ENCODE measurements at places on chromosomes 2 and 18.
A peak's percentile ranks its signal among the peaks of the same experiment; 100 is the strongest.

DNA sequence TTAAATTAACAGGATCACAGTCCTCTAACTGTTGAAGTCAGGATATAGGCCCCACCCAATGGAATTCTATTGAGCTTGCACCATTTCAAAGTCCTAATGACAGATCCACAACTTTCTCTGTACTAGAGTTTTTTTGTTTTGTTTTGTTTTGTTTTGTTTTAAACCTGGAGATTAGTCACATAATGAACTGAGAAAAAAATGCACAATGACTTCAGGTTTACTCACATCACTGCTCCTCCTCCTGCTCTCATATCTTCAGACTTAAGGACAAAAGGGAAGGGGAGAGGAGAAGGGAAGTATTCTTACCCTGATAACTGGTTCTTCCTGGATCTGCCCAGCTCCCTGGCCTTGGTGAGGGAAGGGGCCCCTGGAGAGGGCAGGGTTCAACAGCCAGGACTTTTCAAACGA is 208.2 kb upstream of the EPHA4 start:
- no peak for DNase-seq

- no peak for DNase-seq
Measured at GRCh38 chr2:75476761-75477160, 84.0 kb downstream of the EVA1A start.

DNA sequence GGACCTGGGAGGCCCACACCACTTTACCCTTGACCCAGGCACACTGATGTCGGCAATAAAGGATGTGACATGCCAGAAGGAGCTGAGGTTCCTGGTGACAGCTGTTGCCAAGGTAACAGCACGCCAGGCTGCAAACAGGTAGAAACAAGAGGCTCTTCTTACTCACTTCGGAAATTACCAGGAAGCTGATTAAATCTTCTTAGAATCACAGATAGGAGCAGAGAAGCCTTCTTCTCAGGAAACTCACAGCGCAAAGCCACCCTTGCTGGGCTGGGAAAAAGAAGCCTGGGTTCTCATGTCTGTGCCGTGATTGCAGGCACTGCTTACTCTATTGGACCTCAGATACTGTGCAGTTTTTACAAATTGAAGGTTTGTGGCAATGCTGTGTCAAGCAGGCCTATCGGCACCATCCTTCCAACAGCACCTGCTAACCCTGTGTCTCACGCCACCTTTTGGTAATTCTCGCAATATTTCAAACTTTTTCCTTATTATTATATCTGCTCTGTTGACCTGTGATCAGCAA is 61.0 kb upstream of the TAF1B start:
- peak; percentile 95 for DNase-seq

GRCh38 chr18:41378598-41378997 is 576.4 kb upstream of the PIK3C3 start:
- DNase-seq, result no peak

GRCh38 chr18:9055626-9056025 is 46.9 kb upstream of the NDUFV2 start:
- DNase-seq, result no peak

GRCh38 chr18:47968006-47968676 is 37.7 kb upstream of the SMAD2 start:
- DNase-seq, result no peak

DNA sequence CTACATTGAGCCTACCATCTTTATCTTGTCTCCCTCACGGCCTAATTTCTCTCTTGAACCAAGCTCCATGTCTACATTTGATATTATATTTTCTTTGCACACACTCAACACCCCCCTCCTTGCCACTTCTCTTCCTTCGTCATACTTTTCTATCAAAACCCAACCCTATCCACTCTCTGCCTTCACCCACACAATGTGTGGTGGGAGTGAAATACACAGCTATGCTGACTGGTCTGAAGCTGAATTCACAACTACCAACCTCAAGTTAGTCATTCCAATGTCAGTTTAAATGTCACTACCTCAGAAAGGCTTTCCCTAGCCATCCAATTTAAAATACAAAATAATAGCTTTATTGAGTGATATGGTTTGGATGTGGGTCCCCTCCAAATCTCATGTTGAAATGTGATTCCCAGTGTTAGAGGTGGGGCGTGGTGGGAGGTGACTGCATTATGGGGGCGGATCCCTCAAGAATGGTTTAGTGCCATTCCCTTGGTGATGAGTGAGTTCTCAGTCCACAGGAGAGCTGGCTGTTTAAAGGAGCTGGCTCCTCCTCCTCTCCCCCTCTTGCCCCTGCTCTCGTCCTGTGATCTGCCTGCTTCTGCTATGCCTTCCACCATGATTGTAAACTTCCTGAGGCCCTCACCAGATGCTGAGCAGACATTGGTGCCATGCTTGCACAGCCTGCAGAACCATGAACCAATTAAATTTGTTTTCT is 112.1 kb downstream of the DTNB start:
- no peak for DNase-seq

GRCh38 chr2:195562570-195563566 is 94.2 kb upstream of the SLC39A10 start:
- no peak for DNase-seq

GRCh38 chr2:217650716-217651360 is 352.0 kb downstream of the TNS1 start:
- peak; percentile 25 for DNase-seq

DNA sequence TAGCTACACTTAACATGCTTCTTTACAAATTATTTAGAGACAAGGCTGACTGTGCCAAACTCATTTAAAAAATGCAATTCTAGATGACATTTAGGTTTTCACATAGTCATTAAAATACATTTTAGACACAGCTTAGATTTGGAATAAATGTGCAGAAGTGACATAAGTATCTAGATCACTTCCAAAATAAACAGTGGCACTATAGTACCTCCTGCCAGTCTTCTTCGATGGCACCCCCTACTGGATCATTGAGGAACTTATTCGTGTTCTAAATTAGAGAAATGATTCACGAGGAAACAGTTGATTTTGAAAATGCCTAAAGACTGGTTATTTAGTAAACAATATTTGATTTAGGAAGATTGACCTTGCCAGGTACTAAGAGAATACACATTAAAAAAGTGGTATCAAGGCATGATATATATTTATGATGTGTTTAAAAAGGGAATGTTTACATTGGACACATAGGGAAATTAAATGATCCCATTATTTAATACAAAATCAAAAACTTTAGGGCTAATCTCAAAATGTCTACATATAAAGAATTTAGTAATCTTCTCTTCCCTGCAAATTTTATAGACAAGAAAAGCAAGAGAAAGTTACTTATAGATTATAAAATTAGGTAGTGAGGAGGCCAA is 323.9 kb downstream of the XIRP2 start:
- DNase-seq, result no peak

DNA sequence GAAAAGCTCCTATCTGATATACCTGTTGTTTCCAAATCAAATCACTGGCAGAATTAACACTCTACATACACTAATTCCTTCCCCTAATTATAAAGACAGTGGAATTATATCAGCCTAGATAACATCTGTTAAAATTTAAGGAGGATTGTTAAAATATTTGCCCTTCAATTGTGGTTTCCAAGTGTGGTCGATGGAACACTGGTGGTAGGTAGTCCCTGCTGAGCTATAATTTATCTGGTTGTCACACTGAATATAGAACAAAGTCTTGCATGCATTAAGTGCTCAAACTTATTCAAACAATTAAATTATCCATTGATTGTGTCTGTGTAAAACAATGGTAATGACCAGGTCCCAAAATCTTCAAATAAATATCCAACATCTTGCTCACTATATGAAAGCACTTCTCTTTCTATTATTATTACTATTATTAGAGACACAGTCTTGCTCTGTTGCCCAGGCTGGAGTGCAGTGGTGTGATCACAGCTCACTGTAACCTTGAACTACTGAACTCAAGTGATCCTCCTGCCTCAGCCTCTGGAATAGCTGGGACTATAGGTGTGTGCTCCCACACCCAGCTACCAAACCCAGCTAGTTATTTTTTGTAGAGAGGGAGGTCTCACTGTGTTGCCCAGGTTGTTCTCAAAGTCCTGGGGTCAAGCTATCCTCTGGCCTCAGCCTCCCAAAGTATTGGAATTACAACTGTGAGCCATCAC is 12.0 kb downstream of the CDH2 start:
- DNase-seq, result no peak

- DNase-seq, result no peak
Measured at GRCh38 chr2:205684871-205685313, 2.6 kb downstream of the NRP2 start.

- no peak for DNase-seq
Measured at GRCh38 chr2:121171625-121172119, 113.3 kb downstream of the TFCP2L1 start.

GRCh38 chr2:71891719-71892422 is 255.8 kb downstream of the CYP26B1 start:
- DNase-seq, result no peak

- DNase-seq, result no peak
Measured at GRCh38 chr2:219453671-219454590, 19.3 kb downstream of the SPEG start.

DNA sequence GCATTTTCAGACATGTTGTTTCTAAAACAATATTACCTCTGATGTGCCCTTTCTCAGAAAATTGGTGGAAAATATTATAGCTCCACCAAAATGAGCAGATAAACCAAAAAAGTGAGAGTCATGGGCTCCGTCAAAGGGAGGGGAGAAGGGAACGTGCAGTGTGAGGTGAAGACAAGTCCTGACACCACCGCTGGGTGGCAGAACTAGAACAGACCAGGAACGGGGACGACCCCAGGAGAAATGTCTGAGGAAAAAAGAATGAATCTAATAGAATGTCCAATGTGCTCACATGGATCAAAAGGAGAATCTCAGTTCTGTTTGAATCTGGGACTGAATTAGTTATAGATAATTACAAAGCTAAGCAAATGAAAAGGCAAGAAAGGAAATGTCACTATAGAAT is 22.6 kb upstream of the BCL2 start:
- DNase-seq, result peak; percentile 17

GRCh38 chr2:161956738-161957137 is 117.3 kb downstream of the DPP4 start:
- peak; percentile 59 for DNase-seq

DNA sequence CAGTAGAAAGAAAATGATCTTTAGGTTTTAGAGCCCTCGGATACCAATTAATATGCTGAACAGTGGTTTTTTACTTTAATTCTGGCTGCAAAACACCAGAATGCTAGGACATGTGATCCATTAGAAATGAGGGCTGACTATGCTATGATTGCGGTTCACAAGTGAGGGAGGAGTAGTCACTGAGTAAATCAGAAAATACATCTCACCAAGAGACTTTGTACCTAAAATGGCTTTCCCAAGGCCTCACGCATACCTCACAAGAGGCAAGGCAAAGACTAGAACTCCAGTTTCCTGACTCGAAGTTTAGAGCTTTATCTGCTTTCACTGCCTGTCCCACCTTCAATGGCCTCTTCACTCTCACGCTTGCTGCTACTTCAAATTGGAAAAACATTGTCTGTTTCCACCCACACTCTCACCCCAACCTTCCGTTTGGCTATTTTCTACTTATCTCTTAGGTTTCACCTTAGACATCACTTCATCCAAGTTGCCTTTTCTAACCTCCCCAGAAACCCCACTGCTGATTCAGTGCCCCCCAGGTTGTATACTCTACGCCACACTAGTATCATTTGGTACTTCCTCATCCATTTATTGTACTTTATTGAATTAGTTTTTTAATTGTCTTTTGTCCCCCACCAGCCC is 5.1 kb upstream of the MBD2 start:
- DNase-seq, result no peak

DNA sequence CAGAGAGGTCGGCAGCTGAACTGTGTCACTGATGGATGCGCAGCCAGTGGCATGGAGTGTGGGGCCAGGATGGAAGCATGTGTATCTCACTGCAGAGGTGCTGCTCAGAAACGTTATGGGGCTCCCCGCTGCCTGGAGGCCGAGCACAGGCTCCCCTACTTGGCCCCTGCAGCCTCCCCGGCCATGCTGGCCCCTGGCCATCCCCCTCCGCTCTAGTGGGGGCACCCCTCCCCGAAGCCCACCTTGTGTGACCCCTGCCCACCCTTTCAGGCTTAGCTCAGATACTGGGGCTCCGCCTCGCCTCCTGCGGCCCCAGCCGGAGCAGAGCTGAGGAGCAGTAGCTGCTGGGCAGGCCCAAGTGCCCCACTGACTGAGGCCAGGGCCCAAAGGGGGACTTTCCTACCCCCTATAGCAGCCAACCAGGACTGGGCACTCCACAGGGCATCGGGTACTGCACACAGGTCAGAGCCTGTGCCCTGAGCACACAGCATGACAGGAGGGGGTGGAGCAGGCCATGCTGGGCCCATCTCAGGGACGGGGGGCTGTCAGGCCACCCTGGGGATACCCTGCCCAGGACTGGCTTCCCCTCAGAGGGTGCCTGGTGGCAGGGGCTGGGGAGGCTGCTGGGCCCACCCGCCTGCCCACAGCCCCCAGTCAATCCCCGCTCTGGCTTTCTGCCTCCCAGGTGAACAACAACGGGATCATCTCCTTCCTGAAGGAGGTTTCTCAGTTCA is 31.3 kb downstream of the SNED1 start:
- no peak for DNase-seq

DNA sequence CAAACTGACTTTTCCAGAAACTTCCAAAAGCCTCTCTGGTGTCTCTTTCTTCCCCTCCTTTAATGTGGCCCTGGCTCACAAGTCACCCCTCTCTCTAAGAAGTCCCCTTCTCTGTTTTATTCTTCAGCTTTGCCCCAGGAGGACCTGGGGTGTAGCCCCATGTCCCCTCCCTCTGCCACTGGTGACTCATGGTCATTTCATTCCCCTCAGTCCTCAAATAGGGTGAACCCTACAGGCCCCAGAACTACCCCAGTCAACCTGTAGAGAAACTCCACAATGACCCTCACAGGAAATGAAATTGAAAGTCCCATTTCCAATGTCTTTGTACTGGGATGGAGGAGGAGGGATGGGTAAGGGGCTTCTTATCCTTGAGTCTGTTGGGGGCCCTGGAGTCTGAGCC is 6.2 kb upstream of the SPEG start:
- DNase-seq, result no peak

DNA sequence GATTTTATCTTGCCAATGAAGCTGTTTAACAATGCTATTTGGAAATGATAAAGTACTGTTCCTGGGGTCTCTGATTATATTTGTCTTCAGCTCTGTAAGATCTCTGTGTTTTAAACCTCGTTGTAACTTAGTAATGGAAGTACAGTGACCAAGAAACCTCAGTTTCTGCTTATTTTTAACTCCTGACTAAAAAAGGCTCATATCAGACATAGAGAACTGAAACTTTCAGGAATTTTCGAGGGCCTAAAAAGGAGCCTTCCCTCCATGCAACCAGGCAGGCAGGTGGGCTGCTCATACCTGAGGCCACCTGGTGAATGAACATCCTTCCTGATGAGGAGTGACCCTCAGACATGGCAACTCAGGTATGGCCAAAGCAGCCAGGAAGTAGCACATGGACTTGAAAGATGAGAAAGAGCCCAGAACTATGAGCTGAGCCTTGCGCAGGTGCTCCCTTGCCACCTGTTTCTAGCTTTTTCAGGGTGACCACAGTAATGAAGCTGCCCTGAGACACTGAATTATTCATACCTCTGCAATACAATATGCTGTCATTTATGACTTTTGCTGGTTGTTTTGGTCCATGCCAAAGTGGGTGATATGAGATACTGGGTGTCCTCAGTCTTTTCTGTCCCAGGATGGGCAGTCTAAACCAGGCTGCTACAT is 23.9 kb downstream of the MYO3B start:
- DNase-seq, result no peak
